ENCODE measurements at places on chromosomes 3 and 15. TPM values are rescaled to one million over a fixed set of nuclear protein-coding genes. Genes with fewer than 3 reads are reported as not detected.

The ALPK3 gene
- 13.5 TPM for total RNA-seq

The SYNPR gene
- total RNA-seq, result not detected

The SI gene
- not detected for total RNA-seq

The ITIH3 gene
- not detected for total RNA-seq

The GOLGA8S gene
- total RNA-seq, result 0.04 TPM

The PATL2 gene
- total RNA-seq, result not detected

The GRIP2 gene
- total RNA-seq, result not detected

The RTP1 gene
- not detected for total RNA-seq

The HCLS1 gene
- 48.7 TPM for total RNA-seq

The HAUS2 gene
- 37.9 TPM for total RNA-seq

DNA sequence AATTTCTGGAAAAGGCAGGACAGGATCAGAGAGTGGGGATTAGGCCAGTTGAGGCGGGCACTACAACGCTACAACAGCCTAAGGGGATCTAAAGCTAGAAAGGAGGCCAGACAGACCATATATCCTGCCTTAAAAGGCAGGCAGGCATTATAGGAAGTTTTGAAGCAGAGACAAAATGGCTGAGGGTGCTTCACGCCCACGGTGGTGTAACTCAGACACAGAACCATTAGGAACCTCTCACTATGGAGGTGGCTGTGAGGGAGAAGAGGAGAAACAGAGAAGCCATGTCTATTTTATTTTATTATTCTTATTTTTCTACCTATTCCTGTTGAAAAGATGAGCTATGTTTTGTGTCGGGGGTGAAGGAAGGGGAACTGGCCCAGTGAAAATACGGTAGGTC lies 2.1 kb upstream of the USP4 start:
- no peak for DNase-seq

GRCh38 chr3:157255797-157256196 lies 95.8 kb upstream of the CCNL1 start:
- no peak for DNase-seq

DNA sequence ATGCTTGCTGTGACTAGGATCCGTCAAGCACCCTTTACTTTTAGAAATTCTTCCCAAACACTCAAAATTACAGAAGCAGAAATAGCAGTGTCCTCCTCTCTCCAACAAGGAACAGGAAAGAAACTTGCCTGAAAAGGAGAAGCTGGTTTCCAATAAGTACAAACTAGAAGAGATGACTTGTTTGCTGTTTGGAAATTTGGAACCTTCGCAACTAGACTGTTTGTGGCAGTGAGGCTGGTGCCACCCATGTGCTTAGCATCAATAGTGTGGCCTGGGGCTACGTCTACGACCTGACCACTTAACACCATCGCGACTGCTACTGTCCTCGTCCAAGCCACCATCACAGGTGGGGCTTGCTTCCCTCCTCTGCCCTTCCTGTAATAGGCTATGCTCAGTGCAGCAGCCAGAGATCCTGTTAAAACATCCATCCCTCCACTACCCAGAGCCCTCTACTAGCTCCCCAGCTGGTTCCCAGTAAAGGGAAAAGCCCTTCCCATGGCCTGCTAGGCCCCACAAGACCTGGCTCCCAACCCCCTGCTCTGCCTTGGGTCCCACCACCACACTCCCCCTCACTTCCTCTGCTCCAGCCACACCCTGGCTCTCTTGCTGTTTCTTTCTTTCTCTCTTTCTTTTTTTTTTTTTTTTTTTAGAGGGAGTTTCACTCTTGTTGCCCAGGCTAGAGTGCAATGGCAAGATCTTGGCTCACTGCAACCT lies 52.6 kb upstream of the CCR2 start:
- DNase-seq, result no peak

DNA sequence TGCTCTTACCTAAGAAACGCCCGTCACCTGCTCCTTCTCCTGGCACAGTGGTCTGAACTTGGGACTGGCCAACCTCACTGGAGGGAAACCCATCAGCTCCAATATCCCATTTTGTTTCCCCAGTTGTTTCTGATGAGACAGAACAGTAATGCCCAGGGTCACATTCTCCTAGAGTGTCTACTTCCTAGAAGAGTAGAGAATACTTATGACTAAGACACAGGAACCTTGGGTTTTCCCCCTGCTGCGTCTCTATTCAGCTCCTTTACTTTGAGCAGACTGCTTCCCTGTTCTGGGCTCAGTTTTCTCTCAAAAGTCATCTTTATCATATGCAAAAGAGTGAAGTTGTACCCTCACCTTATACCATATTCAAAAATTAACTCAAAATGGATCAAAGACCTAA lies 79.4 kb downstream of the POLR2M start:
- DNase-seq, result no peak

DNA sequence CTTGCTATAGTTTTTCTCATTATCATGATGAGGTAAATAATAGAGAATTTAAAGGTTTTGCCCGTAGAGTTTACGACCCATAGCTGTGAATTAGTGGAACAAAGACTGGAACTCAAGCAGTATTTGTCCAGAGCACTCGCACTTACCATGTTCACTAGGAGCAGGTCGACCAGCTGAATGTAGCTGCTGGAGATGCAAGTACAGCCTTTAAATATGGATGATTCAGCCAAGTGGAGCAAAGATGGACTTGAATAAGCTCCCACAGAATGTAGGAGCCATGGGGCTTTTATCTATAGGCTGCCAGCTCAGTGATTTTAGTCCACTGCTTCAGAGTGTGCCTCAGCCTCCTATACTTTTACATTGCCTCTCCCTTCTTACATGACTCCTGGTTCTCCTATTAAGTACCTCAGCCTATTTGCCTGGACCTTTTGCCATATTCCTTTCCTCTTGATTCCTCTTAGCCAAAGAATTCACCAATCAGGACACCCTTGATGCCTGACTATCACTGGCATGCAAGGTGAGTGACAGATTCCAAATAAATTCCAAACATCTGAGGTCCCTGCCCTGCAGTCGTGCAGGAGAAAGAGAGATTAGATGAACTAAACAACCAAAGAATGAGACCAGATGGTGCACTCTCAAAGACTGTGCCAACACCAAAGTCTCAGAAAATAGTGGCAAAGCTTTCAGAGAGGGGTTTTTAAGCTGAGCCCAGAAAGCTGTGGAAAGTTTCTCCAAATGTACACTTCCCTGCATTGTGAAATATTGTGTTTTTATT lies 3.9 kb downstream of the MKRN3 start:
- DNase-seq, result no peak

DNA sequence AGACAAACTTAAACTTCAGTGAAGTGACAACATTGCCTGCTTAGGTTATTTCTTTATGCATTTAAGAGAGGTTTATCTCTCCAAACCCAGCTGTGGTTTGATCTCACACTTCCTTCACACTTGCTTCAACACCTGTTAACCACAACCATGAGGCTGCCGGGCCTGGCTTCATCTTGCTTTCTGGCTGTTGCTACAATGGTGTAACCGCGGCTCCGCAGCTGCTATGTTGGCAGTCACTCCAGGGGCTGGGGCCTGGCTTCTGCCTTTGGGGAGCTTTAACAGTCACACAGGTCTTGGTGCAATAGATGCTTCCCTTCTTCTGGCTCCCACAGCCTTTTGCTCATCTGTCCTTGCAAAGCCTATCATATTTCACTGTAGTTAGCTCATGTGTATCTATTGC lies 72.9 kb upstream of the MNS1 start:
- DNase-seq, result no peak

DNA sequence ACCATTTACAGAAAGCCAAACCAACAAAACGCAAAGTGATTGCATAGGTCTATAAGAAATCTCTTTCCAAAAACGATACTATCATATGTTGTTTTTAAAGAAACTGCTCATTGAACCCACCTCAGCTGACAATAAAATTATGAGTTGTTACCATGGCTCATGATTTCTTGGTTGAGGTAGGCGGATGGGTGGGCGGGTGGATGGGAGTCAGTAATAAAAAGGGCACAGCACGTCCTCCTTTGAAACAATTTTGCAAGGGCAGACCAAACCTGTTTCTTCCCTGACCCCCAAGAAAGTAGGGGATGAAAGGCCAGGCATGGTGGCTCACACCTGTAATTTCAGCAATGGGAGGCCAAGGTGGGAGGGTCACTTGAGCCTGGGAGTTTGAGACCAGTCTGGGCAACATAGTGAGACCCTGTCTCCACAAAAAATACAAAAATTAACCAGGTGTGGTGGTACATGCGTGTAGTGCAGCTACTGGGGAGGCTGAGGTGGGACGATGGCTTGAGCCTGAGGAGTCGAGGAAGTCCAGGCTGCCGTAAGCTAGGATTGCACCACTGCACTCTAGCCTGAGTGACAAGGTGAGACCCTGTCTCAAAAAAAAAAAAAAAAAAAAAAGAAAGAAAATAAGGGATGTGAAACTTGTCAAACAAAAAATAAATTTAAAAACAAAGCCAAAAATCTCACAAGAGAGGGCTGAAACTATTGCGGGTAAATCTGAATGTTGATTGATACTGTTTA lies 2.1 kb downstream of the ABHD10 start:
- DNase-seq, result no peak

- no peak for DNase-seq
Observed at GRCh38 chr3:73380735-73381532, 243.8 kb downstream of the PDZRN3 start.

GRCh38 chr15:31221936-31222515 lies 104.6 kb upstream of the KLF13 start:
- no peak for DNase-seq
